ENCODE measurements at places on chromosomes 6 and 20.

DNA sequence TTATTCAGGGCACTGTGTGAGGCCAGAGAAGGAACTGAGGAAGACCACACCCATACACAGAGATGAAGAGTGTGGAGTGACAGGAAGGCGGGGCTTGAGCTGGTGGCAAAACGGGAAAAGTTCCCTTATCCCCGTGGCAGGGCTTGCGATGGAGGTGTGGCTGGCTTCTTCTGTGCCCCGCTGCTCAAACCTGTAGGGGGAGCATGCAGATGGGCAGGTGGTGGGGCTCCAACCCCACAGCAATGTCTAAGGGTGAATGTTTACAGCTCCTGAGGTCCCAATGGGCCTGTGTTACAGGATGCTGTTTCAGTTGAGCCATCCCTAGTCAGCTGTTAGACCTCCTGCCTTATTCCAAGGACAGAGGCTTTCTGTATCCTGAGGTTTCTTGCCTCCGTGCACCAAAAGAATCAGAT, 105.9 kb downstream of the LY86 start:
- no peak for DNase-seq

DNA sequence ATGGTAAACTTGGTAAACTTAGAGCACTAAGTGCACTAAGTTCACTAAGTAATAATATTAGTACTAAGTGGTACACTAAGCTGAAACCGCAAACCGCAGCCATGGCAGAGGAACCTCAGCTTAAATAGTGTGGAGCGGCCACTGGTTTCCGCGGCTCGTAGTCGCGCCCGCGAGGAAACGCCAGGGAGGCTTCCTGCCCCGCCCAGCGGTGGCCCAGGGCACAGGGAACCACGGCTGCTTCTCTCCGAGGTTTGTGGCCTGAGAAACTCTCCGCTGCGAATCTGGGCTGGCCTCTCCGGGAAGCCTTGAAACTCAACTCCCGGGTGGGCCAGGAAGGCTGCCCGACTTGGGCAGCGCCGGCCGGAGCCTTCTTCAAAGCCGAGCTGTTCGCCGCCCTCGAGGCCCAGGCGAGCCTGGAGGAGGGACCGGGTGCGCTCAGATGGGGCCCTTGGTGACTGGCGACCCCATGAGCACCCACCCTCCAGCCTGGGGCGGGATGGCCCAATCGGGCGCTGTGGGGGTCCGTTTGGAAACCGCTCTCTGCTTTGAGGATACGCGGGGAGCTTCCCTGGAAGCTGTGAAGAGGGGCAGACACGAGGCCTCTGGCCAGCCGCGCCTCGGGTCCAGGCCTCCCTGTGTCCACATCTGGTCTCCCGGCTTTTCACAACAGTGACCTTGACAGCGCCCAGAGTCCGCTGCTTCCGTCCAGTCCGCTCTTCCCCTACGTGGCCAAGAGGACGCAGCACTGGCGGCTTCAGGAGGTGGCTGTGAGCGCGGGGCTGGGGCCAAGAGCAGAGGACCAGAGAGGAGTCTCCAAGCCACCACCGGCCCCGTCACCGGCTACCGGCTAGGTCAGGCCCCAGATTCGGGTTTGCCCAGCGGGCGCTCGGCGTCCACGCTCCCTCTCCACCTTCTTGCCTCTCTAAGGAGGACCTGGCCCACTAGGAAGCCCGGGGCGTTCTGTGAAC, 25.4 kb upstream of the HLA-E start:
- no peak for DNase-seq

GRCh38 chr6:113363048-113363798, 493.9 kb upstream of the MARCKS start:
- DNase-seq = no peak

DNA sequence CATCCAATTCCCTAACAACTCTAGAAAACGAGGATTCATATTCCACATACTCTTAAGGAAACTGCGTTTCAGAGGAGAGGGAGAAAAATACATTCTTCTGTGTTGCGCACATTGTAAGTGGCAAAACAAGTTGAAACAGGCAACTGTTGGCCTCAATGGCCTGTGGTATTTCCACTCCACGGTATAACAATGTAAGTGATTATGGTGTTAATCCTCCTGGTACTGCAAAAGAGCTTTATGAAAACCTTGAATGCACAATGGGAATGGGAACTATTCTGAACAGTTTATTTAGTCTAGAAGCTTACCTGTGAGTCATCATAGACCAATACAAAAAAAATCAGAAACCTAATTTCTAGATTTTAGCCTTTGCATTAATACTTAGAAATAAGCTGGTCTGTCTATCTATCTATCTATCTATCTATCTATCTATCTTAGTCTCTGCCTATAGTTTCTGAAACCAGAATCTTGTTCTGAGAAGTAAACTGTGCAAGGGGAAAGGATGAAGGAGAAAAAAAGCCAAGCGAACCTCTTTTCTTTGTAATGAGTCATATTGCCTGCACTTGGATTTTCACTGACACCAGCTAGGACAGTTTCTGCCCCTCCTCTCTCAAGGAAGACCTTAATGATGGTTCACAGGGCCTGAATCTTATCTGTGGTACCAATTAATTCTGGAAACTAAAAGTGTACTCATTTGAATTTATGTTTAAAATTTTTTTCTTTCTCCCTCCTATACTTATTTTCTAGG, 101.5 kb downstream of the RNF144B start:
- DNase-seq = no peak

Measured in cerebellar nuclear complex (tissue), 1 donor.